Stimulated activated CD8-positive, alpha-beta memory T cell treated with anti-CD3 and anti-CD28 coated beads, Interleukin-4, amount 100 ng/mL, for 24 hours (primary cell): ENCODE measurements at places on chromosomes 1 and 21.

- DNase-seq: no peak
These were observed 20.1 kb upstream of the PDE4B start for GRCh38 chr1:65772607-65773006.

DNA sequence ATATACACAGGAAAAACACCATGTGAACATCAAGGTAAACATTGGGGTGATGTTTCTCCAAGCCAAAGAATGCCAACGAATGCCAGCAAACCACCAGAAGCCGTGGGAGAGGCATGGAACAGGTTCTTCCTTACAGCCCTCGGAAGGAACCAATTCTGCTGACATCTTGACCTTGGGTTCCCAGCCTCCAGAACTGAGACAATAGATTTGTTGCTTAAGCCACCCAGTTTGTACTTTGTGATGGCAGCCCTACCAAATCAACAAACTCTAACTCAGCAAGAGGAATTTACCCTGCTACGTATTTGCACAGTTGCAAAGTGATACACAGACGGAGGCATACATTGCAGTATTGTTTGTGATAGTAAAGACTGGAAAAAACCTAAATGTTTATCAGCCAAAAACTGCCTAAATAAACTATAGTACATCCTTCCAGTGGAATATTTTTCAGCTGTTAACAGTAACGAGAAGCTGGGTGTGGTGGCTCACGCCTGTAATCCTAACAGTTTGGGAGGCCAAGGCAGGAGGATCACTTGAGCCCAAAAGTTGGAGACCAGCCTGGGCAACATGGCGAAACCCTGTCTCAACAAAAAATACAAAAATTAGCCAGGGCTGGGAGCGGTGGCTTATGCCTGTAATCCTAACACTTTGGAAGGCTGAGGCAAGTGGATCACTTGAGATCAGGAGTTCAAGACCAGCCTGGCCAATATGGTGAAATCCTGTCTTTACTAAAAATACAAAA lies 12.5 kb upstream of the ZC3H12A start:
- DNase-seq: no peak

GRCh38 chr1:78092643-78093042 lies 46.9 kb downstream of the GIPC2 start:
- DNase-seq: no peak

GRCh38 chr1:233337505-233337904 lies 10.0 kb downstream of the MAP3K21 start:
- DNase-seq: no peak

- no peak for DNase-seq
These were observed 643.5 kb downstream of the KIF26B start for GRCh38 chr1:245798349-245798711.

- DNase-seq: no peak
These were observed 12.3 kb downstream of the ATG4C start for GRCh38 chr1:62796221-62796620.

DNA sequence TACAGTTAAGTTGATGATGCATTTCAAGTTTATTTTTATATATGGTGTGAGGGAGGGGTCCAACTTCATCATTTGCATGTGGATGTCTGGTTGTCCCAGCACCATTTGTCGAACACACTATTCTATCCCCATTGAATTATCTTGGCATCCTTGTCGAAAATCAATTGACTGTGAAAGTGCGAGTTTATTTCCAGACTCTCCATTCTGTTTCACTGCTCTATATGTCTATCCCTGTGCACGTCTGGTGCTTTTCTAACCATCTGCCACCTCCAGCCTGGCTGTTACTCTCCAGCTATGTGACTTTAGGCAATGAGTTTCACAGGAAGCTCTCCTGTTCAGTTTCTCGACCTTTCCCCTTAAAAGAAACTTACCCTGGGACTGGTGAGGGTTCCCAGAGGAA lies 137.1 kb upstream of the KLHDC7A start:
- no peak for DNase-seq

- no peak for DNase-seq
These were observed 299.2 kb downstream of the LTN1 start for GRCh38 chr21:28693476-28693875.

GRCh38 chr1:200228081-200228480 lies 181.8 kb downstream of the ZNF281 start:
- no peak for DNase-seq

- no peak for DNase-seq
These were observed 5.8 kb downstream of the MYCL start for GRCh38 chr1:39895731-39896480.

GRCh38 chr1:76547916-76548315 lies 319.4 kb upstream of the ST6GALNAC5 start:
- no peak for DNase-seq

DNA sequence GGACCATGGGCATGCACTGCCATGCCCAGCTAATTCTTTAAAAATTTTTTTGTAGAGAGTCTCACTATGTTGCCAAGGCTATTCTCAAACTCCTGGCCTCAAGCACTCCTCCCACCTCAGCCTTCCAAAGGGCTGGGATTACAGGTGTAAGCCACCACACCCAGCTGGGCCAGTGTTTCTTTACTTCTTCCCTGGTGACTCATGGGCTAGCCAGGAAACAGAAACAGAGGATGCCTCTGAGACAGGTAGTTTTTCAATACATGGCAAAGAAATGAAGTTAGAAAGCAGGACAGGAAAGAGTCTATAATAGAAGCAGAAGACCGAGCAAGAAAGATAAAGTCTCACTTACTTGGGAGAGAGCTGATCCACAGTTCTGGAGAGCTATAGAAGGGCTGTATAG lies 7.6 kb upstream of the C1orf74 start:
- DNase-seq: no peak

GRCh38 chr1:221711063-221711577 lies 30.8 kb downstream of the DUSP10 start:
- DNase-seq: no peak

- no peak for DNase-seq
These were observed 135.5 kb downstream of the SETD4 start for GRCh38 chr21:35924714-35925301.

- DNase-seq: no peak
These were observed 162.8 kb downstream of the NTPCR start for GRCh38 chr1:233113009-233113879.

DNA sequence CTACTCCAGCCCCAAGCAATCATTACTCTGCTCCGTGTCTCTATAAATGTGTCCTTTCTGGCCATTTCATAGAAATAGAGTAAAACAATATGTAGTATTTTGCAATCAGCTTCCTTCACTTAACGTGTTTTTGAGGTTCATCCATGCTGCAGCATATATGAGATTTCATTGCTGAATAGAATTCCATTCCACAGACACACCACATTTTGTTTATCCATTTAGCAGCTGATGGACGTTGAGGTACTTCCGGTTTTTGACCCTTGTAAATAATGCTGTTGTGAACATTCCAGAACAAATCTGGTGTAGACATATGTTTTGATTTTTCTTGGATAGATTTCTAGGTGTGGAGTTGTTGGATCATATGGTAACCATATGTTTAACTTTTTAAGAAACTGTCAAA lies 30.7 kb downstream of the ADAM30 start:
- DNase-seq: no peak

- no peak for DNase-seq
These were observed 1.7 kb downstream of the ALDH9A1 start for GRCh38 chr1:165696625-165697100.

GRCh38 chr21:39379986-39380891 lies 31.4 kb upstream of the HMGN1 start:
- DNase-seq: peak; percentile 85

- no peak for DNase-seq
These were observed 27.0 kb downstream of the MFSD2A start for GRCh38 chr1:39981945-39982344.

DNA sequence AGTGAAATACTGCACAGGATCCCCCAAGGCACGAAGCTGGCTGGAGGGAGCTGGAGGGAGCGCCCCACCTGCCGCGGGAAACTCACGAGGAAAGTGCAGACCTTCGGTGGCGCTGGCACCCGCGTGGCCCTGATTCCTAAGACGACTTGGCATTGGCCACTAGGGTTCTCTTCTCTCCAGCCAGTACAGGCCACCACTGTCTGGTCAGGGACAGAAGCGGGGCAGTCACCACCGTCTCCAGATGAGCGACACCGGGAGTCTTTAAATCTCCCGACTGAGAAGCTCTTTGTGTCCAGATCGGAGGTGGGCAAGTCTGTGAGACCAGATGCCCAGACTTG lies 19.2 kb upstream of the CHIA start:
- no peak for DNase-seq

DNA sequence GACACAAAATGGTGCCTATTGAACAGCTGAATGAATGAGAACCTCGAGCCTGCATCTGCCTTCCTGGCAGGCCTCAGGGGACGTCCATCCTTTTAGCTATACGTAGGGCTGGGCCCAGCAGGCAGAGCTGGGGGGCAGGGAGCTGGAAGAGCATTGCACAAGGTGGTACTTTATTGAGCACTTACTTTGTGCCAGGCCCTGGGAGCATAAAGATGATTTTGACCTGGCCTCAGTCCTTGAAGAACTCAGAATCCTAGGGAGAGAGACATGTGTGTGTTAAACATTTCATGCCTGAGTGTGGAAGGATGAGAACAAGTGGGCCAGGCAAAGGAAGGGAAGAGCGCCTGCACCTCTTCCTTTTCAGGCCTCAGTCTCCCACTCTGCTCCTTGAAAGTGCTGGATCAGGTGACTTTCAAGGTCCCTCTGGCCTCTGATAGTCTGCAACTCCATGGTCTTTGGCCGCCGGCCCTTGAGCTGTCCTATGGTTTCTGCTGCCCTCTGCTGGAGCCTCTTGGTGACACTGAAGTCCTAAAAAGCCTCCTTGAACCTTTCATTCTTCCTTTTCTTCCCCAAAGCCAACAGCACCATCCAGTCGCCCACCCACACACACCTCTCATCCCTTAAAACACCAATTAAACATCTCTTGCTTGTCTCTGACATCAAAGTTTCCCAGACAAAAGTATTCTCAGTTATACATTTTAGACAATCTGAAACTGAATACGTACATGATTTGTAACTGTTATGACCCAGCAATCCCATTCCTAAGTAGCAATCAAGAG lies 3.5 kb upstream of the PEAR1 start:
- DNase-seq: peak; percentile 36

- no peak for DNase-seq
These were observed 354.8 kb upstream of the NFIA start for GRCh38 chr1:60727552-60727951.

DNA sequence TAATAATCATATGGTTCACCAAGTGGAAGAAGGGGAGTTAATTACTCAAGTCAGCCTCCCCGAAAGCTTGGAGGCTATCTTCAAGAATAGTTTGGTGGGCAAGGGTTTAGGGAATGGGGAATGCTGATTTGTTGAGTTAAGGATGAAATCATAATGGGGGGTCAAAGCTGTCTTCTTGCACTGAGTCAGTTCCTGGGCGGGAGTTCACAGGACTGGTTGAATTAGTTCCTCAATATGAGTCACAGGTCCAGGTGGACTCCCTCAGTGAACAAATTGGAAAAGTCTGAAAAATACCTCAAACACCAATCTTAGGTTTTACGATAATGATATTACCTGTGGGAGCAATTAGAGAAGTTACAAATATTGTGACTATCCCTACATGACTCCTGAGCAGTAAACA lies 115.2 kb upstream of the COA6 start:
- DNase-seq: no peak

GRCh38 chr1:180926164-180926981 lies 13.7 kb downstream of the KIAA1614 start:
- no peak for DNase-seq

DNA sequence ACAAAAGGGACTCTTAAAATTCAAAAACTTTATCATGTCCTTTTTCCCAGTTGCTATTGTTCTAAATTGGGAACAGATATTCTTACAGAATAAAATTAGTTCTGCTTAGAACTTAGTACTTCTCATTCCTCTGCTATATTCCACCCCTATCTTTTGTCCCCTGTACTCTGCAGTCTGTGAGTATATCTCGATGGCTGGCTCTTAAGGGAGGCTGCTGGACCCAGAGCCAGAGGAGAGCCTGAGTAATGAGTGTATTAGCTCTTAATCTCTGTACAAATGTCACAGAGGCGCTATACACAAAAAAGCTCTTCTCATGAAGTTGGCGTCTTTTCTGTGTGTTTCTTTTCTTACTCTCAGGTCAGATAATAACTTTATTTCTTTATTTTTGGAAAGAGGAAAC lies 423.4 kb downstream of the ZP4 start:
- DNase-seq: no peak

GRCh38 chr1:198498881-198499280 lies 41.6 kb downstream of the ATP6V1G3 start:
- DNase-seq: no peak

GRCh38 chr1:67980028-67980427 lies 70.4 kb downstream of the DIRAS3 start:
- DNase-seq: no peak

DNA sequence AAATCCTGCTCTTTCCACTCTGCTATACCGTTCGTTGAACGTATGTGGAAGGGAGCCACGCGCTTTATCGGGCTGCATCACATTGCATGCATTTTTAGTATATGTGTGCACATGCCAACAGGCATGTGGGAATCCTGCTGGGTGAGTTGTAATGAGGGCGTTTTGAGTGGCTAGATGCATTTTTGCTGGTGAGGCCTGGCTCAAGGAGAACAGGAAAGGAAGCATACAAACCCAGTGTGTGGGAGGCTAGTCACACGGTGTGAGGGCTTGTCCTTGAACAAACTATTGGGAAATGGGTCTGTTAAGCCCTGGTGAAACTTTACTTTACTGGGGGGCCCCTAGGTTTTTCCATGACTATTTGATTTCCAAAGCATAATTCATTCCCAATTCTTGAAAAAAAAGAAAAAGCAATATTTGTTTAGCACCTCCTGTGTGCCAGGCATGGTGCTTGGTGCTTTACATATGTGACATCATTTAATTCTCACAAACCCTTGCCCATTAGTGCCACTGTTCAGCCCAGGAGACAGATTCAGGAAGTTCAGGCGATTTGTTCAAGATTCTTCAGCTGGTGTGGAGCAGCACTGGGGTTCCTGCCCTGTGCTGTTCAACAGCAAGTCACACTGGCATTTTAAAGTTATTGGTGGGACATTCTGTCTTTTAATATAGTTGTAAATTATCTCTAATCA lies 25.6 kb upstream of the JUN start:
- DNase-seq: no peak

GRCh38 chr1:179369751-179370341 lies 4.1 kb downstream of the AXDND1 start:
- DNase-seq: no peak

GRCh38 chr1:92105546-92106081 lies 25.5 kb downstream of the BTBD8 start:
- no peak for DNase-seq

- DNase-seq: no peak
These were observed 17.2 kb upstream of the PRSS38 start for GRCh38 chr1:227798078-227798802.

GRCh38 chr21:26844258-26845065 lies 747 bp downstream of the ADAMTS1 start:
- DNase-seq: no peak

GRCh38 chr1:161242313-161242712 lies 4.3 kb upstream of the NR1I3 start:
- no peak for DNase-seq

GRCh38 chr1:179002552-179003345 lies 22.9 kb upstream of the FAM20B start:
- peak; percentile 65 for DNase-seq

- no peak for DNase-seq
These were observed 54.9 kb upstream of the NBPF3 start for GRCh38 chr1:21385022-21385421.
